ENCODE measurements at places on chromosomes 7 and 10.

- no peak for DNase-seq
These were observed 80.3 kb downstream of the KIAA1217 start for GRCh38 chr10:24289235-24289634.

DNA sequence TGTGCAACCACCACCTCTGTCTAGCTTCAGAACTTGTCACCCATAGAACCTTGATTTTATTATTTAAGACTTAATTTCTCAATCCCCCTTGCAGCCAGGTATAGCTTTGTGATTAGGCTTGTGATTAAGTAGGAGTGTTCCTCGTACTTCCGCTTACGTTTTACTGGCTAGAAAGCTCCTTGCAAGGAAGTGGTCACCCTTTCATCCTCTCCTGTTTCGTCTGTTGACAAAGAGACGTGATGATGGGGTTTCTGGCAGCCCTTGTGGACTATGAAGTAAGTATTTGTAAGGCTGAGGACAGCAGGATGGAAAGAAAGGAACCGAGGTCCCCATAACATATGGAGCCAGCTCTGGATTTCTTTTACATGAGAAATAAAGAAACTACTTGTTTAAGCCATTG lies 86.5 kb upstream of the KDM7A start:
- DNase-seq, result no peak

DNA sequence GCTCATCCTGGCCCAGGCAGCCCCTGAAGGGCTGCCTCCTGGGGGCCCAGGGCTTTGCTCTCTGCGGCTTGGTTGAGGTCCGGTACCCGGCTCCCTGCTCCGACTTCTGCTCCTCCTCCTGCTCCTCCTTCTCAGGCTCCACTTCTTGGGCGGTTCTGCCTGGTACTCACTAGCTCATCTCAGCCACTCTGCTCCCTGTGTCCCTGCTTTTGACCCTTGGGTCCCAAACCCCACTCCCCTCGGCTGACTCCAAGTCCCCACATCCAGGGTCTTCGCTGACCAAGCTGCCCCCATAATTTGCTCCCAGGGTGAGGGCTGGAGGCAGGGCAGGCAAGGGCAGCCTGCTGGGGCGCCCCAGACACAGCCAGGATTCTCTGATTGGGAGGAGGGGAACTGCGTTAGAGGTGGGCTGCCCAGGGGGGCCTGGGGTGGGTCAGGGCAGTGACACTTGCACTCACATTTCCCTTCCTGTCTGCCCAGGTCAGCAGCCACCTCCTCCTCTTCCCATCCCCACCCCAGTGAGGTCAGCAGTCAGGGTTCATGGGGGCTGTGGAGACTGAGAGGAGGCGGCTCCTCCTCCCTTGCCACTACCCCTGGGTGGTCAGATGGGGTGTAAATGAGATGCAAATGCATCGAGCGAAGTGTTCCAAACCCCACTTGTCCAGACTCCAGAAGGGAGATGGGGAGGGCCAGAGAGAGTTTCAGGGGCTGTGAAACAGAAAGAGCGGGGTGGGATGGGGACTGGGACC lies 2.2 kb downstream of the SMARCD3 start:
- no peak for DNase-seq

DNA sequence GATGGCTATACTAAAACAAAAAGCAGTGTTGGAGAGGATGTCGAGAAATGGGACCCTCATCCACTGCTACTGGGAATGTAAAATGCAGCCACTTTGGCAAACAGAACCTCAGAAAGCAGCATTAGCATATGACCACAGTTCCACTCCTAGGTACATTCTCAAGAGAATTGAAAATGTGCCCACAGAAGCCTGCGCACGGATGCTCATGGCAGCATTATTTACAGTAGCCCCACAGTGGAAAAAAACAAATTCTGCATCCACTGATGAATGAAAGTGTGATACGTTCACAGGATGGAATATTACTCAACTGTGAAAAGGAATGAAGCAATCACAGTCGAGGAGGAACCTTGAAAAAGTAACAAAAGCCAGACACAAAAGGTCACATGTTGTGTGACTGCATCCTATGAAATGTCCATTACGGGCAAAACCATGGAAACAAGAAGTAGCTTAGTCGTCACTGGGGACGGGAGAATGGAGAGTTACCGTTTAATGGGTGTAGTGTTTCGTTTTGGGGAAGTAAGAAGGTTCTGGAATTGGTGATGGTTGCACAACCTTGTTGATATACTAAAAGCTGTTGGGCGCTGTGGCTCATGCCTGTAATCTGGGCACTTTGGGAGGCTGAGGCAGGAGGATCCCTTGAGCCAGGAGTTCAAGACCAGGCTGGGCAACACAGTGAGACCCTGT lies 2.5 kb upstream of the UPK3B start:
- no peak for DNase-seq

DNA sequence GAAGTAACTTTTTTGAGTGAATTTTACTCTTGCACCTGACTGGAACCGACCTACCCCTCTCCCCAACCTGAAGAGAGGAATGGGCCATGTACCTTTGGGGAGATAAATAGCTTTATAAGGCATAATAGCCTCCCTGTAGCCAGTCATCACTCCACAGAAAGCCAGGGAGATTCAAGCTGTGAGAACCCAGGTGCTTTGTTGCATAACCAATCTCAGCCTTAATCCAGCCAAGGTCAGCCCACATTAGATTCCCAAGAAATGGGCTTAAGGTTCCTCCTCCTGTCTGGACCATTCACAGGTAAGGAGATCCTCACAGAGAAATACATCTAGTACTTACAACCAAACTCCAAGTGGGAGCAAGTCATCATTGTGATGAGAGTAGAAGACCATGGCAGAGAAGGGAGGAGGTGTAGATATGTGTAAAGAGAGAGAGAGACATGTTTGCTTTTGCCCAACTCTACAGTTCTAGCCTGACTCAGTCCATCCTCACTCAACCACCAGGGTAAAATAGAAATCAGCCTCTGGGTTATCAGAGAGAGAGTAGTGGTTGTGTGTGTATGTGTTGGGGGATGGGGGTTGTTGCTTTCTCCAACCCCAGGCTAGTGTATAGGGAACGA lies 23.6 kb downstream of the SKIDA1 start:
- no peak for DNase-seq

GRCh38 chr7:70006261-70006920 lies 408.1 kb downstream of the AUTS2 start:
- DNase-seq, result no peak

- DNase-seq, result no peak
These were observed 14.4 kb downstream of the MRPL32 start for GRCh38 chr7:42946627-42946950.

DNA sequence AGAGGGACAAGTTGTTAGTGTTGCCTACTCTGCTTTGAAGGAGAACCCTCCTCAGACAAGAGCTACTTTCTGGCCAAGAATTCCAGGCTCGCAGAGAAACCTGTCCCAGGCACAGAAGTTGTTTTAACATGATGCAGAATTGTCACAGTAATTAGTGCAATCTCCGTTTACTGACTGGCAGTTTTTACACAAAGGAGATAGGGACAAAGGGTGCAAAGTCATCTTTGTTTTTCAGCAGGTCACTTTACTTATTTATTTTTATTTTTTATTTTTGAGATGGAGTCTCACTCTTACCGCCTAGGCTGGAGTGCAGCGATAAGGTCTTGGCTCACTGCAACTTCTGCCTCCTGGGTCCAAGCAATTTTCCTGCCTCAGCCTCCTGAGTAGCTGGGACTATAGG lies 12.3 kb downstream of the TCF7L2 start:
- no peak for DNase-seq

DNA sequence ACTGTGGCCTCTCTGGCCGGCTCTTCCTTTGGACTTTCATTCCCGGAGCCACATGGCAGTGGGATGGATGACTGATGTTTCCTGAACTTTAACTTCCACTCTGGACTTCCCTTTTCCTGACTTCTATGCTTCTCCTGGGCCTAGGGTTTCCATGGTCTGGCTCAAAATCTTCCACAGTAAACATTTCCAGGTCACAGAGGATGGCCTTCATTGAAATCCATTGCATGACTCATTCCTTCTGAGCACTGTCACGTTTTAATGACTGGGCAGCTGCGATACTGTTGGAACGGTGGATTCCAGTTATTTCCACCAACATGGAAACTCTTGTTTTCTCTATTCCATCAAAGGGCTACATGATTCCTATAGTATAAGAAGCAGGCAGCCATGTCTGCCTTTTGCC lies 24.4 kb upstream of the ZNF273 start:
- DNase-seq, result no peak

- DNase-seq, result no peak
These were observed 137.0 kb downstream of the CCDC7 start for GRCh38 chr10:32582946-32583345.

- no peak for DNase-seq
These were observed 18.4 kb downstream of the ZNF775 start for GRCh38 chr7:150397346-150398107.

DNA sequence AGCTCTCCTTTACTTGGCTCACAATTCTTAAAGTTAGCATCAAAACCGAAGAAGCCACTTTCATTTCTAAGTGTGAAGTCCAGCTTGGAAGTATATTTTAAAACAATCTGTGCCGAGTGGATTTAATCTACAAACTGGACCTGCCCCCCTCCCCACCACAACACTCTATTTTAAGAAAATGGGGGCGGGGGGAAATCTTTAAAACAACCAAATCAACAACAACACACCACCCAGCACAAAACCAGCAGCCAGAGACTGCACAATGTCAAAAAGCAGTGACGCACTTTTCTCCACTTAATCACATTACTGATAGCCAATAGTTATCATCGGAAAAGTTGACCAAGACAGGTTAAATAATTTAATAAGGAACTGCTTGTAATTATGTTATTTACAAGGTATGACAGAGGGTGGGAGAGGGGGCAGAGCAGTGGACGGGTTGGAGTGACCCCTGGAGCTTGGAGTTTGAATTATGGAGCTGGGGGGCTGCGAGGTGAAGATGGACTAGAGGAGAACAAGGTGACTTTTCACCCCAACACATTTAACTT lies 2.8 kb downstream of the EBF3 start:
- no peak for DNase-seq

DNA sequence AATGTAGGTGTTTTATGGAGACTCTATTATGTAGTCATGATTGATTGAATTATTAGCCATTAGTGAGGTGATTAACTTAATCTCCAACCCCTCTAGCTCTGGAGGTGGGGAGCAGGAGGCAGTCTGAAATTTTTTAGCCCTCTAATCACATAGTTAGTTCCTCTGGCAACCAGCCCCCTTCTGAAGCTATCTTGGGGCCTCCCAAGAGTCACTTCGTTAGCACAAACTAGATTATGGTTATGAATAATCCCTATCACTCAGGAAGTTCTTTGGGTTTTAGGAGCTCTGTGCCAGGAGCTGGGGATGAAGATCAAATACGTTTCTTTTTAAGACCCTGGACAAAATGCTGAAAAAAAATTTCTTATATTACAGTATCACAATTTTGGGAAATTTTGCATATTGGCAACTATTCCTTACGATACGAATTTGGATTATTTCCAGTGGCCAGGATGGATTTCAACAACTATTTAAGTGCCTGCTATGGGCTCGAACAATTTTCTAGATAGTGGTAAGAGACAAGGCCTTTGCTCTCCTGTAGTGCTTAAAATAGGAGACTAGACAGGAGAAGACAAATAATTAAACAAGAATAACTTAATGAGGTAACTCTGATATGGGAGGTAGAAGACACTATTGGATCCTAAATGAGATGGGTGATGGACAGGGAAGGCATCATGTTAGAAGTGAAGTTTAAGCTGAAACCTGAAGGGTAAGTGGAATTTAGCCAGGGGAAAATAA lies 52.9 kb downstream of the BTAF1 start:
- no peak for DNase-seq

GRCh38 chr7:36388423-36388822 lies 1.2 kb upstream of the ANLN start:
- no peak for DNase-seq

DNA sequence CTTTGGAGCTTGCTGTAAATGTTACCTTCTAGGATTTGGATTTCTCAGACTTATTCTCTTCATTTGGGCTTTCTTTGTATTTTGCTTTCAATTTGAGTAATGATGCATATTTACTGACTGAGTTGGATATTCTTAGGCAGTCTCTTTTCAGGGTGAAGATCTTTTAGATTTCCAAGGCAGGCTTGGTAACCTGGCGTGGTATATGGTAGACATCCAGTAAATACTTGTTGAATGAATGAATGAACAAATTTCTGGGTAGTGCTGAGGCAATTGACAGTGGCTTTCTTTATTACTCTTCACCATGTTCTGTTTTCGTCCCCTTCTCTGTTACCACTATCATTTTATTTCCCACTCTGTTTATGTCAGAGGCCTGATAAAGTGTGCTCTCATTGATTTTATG lies 27.1 kb downstream of the BBS9 start:
- DNase-seq, result no peak

GRCh38 chr7:18760046-18760445 lies 264.5 kb downstream of the HDAC9 start:
- DNase-seq, result no peak

All from stimulated activated CD4-positive, alpha-beta T cell treated with anti-CD3 and anti-CD28 coated beads, TNF-alpha, amount 100 ng/mL, for 4 hours (primary cell).